ENCODE measurements at places on chromosomes 1 and 21. TPM values are rescaled to one million over a fixed set of nuclear protein-coding genes. Genes with fewer than 3 reads are reported as not detected.

Gene LSM10
- 41.9 TPM for total RNA-seq

Gene OR4F16
- 3.3 TPM for total RNA-seq

Gene NIT1
- 43.0 TPM for total RNA-seq

- peaks cover 7% of the 10 kb centered on the region for H3K4me1 ChIP-seq
- H3K27ac ChIP-seq = no peak overlapping the region
- no peak for DNase-seq
- no peak overlapping the region for H3K4me3 ChIP-seq
- H3K36me3 ChIP-seq = no peaks in the 10 kb centered on the region
- no peaks in the 10 kb centered on the region for H3K27me3 ChIP-seq
Observed at GRCh38 chr1:89025928-89026327, 3.3 kb upstream of the GBP3 start.

GRCh38 chr1:230300322-230301301 is 125.5 kb downstream of the PGBD5 start:
- H3K4me3 ChIP-seq = no peak overlapping the region
- no peaks in the 10 kb centered on the region for H3K27me3 ChIP-seq
- DNase-seq = no peak
- H3K27ac ChIP-seq = no peak overlapping the region
- no peaks in the 10 kb centered on the region for H3K36me3 ChIP-seq

Gene TMEM81
- 2.3 TPM for total RNA-seq

Data from tibial nerve (tissue), 4 donors.